Stimulated activated CD4-positive, alpha-beta T cell treated with anti-CD3 and anti-CD28 coated beads, Interleukin-4, amount 100 ng/mL, for 1 hour (primary cell): ENCODE measurements at places on chromosomes 11 and 22.

DNA sequence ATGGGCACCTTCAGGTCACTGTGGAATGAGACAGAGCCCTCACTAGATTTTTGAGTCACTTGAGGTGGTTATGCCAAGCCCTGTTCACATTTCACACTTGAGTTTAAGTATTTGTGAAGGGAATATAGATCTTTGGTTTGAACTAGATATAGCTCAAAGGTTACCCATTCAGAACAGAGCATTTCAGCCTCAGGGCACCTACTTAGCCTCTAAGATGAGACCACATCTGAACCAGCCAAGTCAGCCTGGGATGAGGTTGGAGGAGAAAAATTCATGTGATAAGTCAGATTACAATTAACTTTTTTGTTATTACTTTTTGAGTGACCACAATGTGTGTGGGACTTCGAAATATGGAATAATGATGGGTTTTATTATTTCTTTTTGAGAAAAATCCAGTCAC is 127.8 kb downstream of the TEAD1 start:
- DNase-seq, result no peak

- no peak for DNase-seq
These were observed 37.5 kb downstream of the UVRAG start for GRCh38 chr11:75852406-75853017.

- DNase-seq, result no peak
These were observed 7.2 kb downstream of the MICAL2 start for GRCh38 chr11:12117611-12118010.

GRCh38 chr11:126720539-126721235 is 279.9 kb downstream of the KIRREL3 start:
- no peak for DNase-seq

GRCh38 chr11:85745626-85746025 is 59.6 kb upstream of the CCDC89 start:
- DNase-seq, result no peak
